NCI-H774 (cell line): ENCODE measurements at places on chromosomes 3 and 15.

GRCh38 chr3:138987181-138987580 lies 18.9 kb downstream of the PRR23A start:
- DNase-seq, result no peak

- DNase-seq, result no peak
Observed at GRCh38 chr3:66304293-66304692, 83.5 kb downstream of the SLC25A26 start.

- DNase-seq, result no peak
Observed at GRCh38 chr3:162540421-162540820, 1043.8 kb downstream of the OTOL1 start.

GRCh38 chr15:95733931-95734330 lies 596.6 kb upstream of the NR2F2 start:
- DNase-seq, result no peak

GRCh38 chr3:6962801-6963200 lies 101.9 kb downstream of the GRM7 start:
- no peak for DNase-seq

DNA sequence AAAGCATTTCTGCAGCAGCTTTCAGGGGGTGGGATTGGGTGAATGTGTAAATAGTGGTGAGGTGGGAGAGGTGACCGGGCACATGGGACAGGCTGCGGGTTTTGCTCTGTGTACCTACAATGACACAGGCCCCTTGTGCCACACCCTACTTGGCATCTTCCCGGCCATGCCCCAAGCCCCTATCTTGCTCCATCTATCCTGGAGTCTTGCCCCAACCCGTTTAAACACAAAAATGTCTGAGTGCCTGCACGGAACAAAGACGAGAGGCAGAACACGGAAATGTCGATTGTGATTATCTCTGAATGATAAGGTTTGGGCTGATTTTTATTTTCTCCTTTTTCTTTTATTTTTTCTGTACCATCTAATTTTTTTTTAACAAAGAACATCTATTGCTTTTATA lies 46.0 kb upstream of the SLC6A1 start:
- no peak for DNase-seq

DNA sequence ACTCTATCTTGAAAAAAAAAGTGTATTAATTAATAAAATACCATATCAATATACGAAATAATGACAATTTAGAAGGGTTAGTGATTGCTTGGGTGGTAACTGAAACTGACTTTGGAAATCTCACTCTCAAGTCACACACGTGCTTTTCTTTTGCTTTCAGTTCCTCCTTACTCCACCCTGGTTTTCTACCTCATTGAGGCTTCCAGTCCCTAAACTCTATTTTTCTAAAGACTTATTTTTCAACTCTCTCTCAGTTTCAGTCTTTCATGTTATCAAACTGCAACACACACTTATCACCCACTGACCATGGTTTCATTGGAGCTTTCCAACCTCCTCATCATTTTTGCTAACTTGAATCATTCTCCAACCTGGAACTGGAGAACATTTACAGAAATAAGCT lies 23.5 kb downstream of the IL12A start:
- no peak for DNase-seq

DNA sequence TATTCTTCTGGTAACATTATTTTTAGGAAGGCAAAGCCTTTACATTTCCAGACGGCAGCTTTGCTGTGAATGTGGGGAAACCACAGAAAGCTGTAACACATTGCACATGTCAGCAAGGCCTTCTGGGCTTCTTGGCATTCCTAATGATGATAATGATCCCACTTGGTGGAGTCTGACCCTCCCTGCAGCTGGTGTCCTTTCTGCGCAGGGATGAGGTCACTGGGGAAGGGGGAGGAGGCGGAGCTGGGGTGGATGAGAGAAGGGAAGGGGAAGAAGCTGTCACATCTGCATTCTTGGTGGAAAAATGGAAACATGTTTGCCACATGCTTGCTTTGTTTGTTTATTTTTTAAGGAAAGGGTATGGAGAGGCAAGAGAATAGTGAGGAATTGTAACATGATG lies 68.6 kb downstream of the FILIP1L start:
- no peak for DNase-seq

- DNase-seq, result no peak
Observed at GRCh38 chr3:104745313-104745712, 621.4 kb upstream of the ALCAM start.

DNA sequence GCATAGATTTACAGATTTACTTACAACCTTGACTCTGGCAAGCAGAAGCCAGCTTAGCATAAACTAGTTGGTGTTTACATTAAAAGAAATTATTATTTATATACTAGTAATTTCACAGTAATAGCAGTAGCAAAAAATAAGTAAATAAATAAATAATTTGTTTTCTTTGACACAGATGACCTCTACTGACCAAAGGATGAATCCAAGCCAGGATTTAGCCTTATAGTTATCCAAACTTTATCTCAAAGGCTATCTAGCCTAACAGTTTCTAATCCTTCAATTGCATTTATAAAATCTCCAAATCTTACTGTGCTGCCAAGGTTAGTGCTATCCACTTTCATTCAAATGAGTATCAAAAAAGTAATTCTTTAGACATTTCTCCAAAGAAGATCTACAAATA lies 64.3 kb downstream of the FRMD5 start:
- DNase-seq, result no peak

GRCh38 chr3:113194823-113195401 lies 16.4 kb upstream of the BOC start:
- no peak for DNase-seq

- DNase-seq, result no peak
Observed at GRCh38 chr3:64291345-64291744, 66.1 kb upstream of the PRICKLE2 start.

GRCh38 chr3:37562876-37563275 lies 298.8 kb upstream of the CTDSPL start:
- DNase-seq, result no peak

- DNase-seq, result no peak
Observed at GRCh38 chr3:108479224-108479623, 31.2 kb downstream of the MYH15 start.

GRCh38 chr3:129122412-129123011 lies 908 bp upstream of the RAB43 start:
- no peak for DNase-seq

DNA sequence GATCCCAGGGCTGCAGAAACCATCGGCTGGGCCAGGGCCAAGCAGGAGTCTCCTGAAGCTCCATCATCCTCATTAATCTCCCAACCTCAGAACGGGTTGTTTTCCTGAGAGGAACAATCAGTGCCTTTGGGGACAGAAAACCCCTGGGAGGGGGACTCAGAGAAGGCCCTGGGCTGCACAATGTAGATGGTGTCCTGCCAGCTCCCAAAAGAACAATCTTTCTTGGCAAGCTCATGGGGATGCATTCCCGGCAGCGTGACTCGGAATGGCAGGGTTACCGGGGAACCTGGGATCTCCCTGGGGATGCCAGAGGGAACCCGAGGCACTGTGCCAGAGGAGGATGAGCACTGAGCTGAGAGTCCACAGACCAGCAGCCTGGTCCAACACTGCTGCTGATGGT lies 72.1 kb upstream of the ATP2B2 start:
- no peak for DNase-seq

DNA sequence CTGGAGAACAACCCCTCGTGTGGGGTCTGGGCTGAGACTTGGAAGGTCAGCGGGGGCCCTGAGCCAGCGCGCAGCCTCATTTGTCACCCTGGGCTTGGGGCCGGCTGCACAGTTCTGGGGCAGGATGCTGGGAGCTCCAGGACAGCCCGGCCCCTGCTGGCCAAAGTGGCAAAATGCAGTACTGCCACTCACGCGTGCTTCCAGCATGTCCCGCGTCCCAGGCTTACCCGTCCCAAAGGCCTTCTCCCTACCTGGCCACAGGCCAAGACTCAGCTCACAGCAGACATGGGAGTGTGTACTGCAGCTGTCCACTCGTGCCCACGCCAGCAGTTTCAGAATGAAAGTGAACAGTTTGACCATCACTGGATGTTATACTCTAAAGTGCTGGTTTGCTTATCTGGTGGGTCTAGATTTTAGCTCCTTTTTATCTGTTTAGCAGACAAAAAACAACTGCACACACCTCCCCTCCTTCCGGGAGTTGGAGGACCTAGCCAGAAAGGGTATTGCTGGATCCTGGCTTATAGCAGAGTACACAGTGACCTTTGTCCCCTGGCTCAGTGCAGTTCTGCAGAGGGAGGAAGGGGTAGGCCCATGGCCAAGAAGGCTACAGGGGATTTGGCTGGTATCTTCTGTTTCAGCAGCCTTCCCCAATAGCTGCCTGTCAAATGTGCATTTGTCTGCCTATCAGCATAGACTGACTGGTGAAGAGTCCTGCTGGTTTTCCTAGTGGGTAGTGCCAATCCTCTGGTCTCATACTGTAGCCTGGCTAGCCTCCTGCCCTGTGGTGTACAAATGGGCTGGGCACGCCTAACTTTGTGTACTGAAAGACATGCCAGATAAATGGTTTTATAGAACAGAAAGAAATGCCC lies 23.2 kb upstream of the IP6K2 start:
- DNase-seq, result no peak

DNA sequence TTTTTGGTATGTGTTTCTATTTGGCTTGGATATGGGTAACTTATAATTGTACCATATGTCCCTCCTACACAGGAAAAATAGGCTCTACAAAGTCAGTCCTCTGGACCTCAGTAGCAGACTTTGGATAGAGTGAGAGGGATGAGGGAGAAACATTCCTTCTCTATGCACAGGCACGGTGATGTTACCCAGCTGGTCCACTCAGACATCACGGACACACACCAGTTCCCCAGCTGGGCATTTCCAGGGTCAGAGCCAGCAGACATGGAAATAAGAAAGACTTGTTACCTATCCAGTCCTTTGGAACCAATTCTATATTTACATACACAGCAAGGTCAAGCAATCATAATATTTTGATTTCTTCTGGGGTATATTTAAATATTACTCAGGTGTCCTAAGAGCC lies 433.1 kb upstream of the KCNMB2 start:
- no peak for DNase-seq

DNA sequence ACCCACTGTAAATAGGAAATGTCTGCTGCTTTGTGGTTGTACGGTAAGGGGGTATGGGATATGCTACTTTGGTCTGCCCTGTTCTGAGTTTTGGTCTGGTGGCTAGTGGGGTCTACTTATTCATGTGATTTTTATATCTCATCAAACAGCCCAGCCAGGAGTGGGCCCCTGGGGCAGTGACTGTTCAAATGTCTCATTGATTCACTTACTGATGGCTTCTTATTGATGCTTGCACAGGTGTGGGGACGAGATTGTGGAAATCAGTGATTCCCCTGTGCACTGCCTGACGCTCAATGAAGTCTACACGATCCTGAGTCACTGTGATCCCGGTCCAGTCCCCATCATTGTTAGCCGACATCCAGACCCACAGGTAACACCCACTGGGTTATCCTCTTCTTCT lies 38.5 kb downstream of the STARD5 start:
- no peak for DNase-seq

- DNase-seq, result no peak
Observed at GRCh38 chr15:77168616-77169015, 97.7 kb upstream of the TSPAN3 start.

DNA sequence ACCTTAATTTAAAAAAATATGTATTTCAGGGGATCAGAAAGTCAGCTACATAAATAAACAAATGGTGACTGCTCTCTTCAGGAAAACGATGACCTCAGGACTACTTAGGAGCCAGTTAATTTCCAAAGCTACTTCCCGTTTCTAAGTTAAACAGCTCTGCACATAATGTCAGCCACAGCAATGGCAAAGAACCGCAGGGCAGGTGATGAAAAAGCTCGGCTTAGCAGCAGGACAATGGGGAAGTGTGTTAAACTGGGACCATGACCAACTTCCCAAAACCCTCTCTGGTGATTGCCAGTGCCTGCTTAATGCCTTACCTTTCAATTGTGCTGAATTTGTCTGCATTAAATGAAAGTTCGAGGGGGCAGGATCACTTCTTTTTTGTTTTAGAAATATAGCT lies 258.9 kb downstream of the FHIT start:
- peak; percentile 43 for DNase-seq

- DNase-seq, result no peak
Observed at GRCh38 chr15:96544162-96544756, 213.8 kb downstream of the NR2F2 start.

- DNase-seq, result no peak
Observed at GRCh38 chr3:43372809-43373559, 86.6 kb downstream of the SNRK start.

DNA sequence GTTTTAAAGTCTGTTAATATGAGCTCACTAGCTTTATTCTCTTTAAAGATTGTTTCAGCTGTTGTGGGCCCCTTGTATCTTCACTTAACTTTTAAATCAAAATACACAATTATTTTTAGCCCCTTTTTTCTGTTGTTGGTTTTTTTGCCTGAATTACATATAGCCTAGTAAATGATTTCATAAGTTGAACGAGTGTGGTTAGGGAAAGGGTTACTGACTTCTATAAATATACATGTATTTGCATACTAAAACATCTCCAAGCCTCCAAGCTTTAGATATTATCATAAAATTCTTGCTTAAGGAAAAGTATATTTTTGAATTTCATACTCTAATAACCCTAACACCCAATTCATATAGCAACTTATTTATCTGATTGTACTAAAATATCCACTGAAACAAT lies 73.2 kb upstream of the ARL6 start:
- no peak for DNase-seq

- DNase-seq, result no peak
Observed at GRCh38 chr3:184717399-184717983, 5.6 kb upstream of the MAGEF1 start.

DNA sequence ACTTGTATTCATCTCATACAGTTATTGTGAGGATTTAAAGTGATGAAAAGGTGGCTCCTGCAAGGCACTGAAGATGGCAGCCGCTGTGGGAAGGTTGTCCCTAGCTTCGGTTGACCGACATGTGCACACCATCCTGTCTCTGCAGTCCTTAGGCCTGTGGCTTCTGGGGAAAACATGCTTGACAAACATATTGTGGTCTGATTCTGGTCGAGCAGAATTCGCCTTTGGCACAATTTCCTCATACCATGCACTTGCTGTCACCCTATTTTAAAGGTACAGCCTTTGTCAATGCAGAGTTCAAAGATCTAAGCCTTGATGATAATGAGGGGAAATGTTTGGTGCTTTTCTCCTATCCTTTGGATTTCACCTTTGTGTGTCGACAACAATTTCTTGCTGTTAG lies 50.9 kb downstream of the PRICKLE2 start:
- DNase-seq, result no peak

DNA sequence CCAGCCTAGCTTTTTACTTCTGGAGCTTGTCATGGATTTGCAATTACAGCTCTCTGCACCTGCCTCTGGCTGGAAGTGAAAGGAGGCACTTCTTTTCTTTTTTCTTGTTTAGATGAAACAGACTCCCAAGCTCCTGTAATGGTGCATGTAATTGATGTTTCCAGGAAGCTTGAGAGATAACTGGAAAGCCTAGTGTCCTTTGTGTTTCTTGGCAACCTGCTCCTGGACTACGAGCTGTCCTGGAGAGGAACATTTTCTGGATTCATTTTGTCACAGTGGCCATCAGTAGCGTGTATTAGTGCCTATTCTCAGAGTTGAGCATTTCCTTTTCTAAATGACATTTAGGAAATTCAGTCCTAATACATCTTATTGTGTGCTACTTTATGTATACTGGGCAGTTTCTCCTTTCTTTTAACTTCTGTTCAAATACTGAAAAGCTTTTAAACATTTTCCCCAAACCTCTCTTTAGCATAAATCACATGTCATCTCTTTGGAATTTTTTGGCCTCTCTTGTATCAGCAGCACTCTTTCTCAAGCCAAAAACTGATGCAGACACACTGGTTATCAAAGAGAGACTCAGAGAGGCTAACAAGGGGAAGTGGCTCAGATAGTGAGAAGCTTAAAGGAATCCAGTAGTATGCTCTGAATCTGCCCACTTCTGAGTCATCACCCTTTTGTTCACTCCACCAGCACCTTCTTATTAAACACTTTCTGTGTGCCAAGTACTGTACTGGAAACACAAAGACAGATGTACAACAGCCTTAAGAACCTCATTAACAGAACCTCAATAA lies 62.6 kb upstream of the SLC2A2 start:
- DNase-seq, result no peak

GRCh38 chr3:41794748-41795589 lies 166.9 kb downstream of the ULK4 start:
- no peak for DNase-seq
